ENCODE measurements at places on chromosomes 2 and 18. TPM values are rescaled to one million over a fixed set of nuclear protein-coding genes. Genes with fewer than 3 reads are reported as not detected.
A peak's percentile ranks its signal among the peaks of the same experiment; 100 is the strongest.

DNA sequence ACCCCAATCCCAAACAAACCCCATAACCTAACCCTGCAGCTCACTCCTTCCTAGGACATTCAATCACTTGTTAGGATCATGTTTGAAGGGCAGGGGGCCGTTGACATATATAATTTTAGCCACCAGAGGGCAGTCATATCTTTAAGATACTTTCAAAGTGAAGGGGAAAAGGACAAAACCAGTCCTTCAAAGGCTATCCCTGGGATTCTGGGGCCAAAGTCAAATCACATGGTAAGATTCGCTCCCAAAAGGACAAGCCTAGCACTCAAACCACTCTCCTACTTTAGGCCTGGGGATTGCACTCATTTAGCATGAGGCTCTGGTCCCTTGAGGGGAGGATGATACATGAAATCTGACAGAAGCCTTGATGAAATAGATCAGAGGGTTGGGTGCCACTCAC, 44.6 kb downstream of the HAUS1 start:
- peak; percentile 33 for DNase-seq
- no peak overlapping the region for H3K4me3 ChIP-seq
- no peaks in the 10 kb centered on the region for H3K27me3 ChIP-seq
- H3K4me1 ChIP-seq, result peaks cover 24% of the 10 kb centered on the region
- no peak overlapping the region for H3K27ac ChIP-seq

FAM237A gene
- not detected for total RNA-seq

- H3K4me3 ChIP-seq, result no peak overlapping the region
- no peak for DNase-seq
- no peaks in the 10 kb centered on the region for H3K27me3 ChIP-seq
- H3K36me3 ChIP-seq, result no peaks in the 10 kb centered on the region
- H3K4me1 ChIP-seq, result no peaks in the 10 kb centered on the region
- H3K27ac ChIP-seq, result no peak overlapping the region
Measured at GRCh38 chr18:37586656-37587225, 21.1 kb upstream of the CELF4 start.

- no peak overlapping the region for H3K27ac ChIP-seq
- H3K4me1 ChIP-seq, result peaks cover 6% of the 10 kb centered on the region
- no peak overlapping the region for H3K4me3 ChIP-seq
- peaks cover 11% of the 10 kb centered on the region for H3K36me3 ChIP-seq
- DNase-seq, result no peak
Measured at GRCh38 chr2:144151851-144152250, 368.1 kb downstream of the ZEB2 start.

DNA sequence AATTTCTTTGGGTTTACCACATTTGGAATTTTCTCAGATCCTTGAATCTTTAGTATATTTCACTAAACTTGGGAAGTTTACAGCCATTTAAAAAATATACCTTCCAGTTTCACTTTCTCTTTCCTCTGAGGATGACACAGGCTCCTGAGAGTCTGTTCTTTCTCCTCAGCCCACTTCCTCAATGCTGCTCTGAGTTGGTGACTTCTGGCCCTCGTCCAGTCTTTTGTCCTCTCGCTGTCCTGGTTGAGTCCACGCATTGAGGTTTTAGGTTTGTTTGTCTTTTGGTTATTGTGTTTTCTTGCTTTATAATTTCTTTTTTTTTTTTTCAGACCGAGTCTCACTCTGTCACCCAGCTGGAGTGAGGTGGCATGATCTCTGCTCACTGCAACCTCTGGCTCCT, 40.7 kb upstream of the GALR1 start:
- no peaks in the 10 kb centered on the region for H3K36me3 ChIP-seq
- peak overlapping the region; percentile 79 for H3K4me3 ChIP-seq
- H3K4me1 ChIP-seq, result peaks cover 41% of the 10 kb centered on the region
- no peak for DNase-seq
- H3K27ac ChIP-seq, result peak overlapping the region; percentile 91

NOSTRIN gene
- total RNA-seq, result not detected

NEMP2 gene
- 15.2 TPM for total RNA-seq

All from activated T-helper 2 cell treated with anti-CD3 and anti-CD28 coated beads, Interferon-gamma antibody, Interleukin-2, Interleukin-4, amounts not matched to agents 10 μg/mL and 5 μg/mL and 100 μg/mL, durations not matched to agents 14 hours and 24 hours and 36 hours (primary cell).